ENCODE measurements at places on chromosomes 3 and 15.

GRCh38 chr3:161690299-161690620 is 193.7 kb downstream of the OTOL1 start:
- no peak for DNase-seq

GRCh38 chr15:49627407-49627877 is 6.6 kb downstream of the DTWD1 start:
- no peak for DNase-seq

- no peak for DNase-seq
Measured at GRCh38 chr15:39555885-39556284, 25.0 kb upstream of the THBS1 start.

DNA sequence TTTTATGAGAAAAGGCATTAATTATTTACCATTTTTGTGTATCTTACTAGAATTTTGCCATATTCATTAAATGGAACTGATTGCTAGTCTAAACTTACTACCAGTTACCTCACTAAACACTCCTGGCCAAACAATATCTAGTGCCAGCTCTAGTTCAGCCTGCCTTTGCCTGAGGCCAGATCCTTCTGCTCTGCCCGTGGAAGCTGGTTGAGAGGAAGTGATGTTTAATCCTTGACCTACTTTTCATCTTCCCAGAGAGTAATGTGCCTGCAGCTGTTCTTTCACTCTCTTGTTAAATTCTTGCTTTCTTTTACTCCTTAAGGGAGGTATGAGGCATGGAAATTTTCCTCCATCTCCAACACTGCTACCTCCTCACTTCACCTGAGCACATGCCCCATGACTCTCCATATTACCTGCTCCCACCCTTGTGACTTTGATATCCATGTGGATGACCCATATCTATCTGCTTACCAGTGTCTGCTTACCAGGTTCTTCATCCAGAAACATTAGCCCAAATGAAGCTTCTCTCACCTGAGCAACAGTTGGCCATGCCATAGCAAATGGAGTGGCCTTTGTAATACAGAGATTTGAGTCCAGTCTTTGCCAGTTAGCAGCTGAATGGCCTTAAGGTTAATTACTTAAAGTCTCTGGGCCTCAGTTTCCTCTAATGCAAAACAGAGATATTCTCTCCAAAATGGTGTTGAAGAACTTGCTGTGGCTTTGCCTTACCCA is 53.4 kb downstream of the UBE2E1 start:
- DNase-seq, result no peak

- DNase-seq, result no peak
Measured at GRCh38 chr3:132822266-132822665, 100.1 kb upstream of the NPHP3 start.

DNA sequence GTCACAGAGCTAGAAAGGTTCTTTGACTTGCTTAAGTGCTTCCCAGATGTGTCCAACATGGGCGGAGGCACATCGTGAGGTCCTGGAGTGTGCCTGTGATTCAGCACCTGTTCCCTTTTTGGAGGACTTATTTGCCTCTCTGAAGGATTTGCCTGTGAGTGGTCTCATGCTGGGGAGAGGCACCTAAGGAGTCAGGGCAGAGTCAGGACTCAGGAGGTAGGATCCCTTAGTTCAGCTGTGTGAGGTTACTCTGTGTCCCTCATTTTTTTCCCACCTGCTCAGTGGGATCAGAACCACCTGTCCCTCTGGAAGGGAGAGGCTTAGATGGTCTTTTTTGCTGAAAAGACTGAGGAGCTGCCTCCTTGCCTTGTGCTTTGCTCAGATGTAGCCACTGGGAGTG is 3.0 kb downstream of the ZNF589 start:
- DNase-seq, result no peak

DNA sequence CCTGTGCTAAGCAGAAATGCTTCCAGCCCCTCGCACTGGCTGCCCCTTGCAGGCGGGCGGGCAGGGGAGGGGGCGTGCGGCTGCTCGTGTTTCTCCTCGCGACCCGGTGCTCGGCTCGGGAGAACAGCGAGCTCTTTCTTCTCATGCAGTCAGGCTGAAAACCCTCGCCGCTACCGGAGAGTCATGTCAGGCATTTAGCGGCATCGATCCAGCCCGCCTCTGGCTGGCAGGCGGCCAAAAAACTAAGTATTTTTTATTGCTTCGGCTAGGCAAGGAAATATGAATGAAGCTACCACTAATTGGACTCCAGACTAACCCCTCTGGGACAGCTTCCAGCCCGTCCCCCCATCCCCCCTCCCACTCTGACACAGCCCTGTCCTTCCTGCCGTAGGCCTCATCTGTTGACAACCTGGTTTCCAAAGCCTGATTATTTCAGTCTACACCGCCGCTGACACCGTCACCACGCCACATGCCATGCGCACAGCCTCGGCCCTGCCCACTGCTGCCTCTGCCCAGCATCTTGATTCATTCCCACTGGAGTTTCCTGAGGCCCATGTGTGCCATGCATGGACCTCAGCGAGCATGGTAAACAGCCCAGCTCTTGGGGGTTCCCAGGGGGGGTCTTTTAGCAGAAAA is 35.3 kb downstream of the TLE3 start:
- DNase-seq, result no peak

DNA sequence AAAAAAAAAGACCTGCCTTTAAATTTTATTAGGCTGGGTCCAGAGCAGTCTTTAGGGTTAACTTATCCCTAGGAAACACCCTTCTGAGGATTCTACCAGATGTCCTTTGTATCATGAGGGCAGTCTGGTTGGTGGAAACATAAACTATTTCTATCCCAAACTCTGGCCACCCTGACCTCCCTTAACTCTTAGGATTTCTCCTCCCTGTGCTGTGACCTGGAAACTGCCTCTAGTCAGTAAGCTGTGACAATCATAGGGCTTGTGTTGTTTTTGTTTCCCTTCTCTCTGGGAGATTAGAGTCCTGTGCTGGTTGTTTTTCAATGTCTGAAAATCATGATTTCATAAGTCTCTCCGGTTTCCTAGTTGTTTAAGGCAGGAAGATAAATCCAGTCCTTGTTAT is 78.1 kb downstream of the TNFAIP8L3 start:
- no peak for DNase-seq

DNA sequence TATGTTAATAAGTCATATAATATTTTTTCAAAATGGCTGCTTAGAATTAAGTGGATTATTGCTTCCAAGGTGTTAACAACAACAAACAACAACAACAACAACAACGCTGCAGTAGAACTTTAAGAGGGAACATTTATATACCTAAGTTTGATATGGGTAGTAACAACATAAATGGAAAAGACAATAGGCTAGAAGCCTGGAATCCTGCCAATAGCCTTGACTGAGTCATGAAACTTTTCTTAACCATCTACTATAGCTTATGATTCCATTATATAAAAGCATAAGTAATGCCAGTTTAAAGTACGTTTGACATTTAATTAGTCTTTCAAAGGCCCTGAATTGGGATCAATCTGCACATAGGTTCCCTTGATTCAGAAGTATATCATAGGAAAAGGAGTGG is 31.2 kb downstream of the SATB1 start:
- DNase-seq, result no peak

DNA sequence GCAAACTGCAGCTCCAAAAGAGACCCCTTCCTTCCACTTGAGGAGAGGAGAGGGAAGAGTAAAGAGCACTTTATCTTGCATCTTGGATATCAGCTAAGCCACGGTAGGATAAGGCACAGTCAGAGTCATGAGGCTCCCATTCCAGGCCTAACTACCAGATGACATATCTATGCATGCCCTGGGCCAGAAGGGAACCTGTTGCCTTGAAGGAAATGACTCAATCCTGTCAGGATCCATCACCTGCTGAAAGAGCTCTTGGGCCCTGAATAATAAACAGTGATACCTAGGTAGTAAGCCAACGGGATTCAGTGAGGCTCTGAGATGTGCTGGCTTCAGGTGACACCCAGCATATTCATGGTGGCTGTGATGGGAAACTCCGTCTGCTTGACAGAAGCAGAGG is 118.5 kb upstream of the EPHA3 start:
- no peak for DNase-seq
